CD14-positive monocyte (primary cell): ENCODE measurements at places on chromosomes 2 and 18. TPM values are rescaled to one million over a fixed set of nuclear protein-coding genes. Genes with fewer than 3 reads are reported as not detected.

Gene ASB18
- not detected in 2 replicates for polyA plus RNA-seq

Gene TFPI
- not detected in 2 replicates for polyA plus RNA-seq

Gene CPLX4
- not detected for polyA plus RNA-seq

Gene PROM2
- polyA plus RNA-seq: 0.34 and 0.41 TPM in 2 replicates

Gene PSMA8
- polyA plus RNA-seq: 0.13 TPM

Gene FAM237A
- polyA plus RNA-seq: not detected

Gene CYS1
- polyA plus RNA-seq: not detected in 2 replicates

Gene DQX1
- 0.04 and 0.36 TPM in 2 replicates for polyA plus RNA-seq

Gene ASB3
- 4.2 and 14.9 TPM in 2 replicates for polyA plus RNA-seq

Gene DPP10
- not detected in 2 replicates for polyA plus RNA-seq
